ENCODE measurements at places on chromosomes 1 and 21.

- no peak for DNase-seq
Observed at GRCh38 chr21:33238146-33238545, 8.4 kb downstream of the IFNAR2 start.

GRCh38 chr1:224539971-224540370 lies 76.1 kb upstream of the CNIH3 start:
- DNase-seq, result no peak

DNA sequence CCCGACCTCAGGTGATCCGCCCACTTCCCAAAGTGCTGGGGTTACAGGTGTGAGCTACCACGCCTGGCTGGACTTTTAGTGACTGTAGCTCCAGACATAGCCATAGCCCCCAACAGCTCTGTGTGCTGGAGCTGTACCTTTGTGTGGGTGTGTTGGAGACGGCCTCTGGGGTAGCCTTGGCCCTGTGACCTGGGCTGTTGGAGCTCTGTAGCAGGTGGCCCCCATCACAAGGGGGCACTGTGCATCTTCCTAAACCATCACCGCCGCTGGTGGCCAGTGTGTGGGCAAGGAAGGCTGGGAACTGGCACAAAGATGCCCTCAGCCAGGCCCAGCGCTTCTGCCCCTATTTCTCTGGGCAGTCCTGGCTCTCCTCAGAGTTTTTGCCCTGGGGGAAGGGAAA lies 38.4 kb upstream of the FOXO6 start:
- DNase-seq, result no peak

GRCh38 chr1:158022554-158023312 lies 29.3 kb downstream of the KIRREL1 start:
- no peak for DNase-seq

DNA sequence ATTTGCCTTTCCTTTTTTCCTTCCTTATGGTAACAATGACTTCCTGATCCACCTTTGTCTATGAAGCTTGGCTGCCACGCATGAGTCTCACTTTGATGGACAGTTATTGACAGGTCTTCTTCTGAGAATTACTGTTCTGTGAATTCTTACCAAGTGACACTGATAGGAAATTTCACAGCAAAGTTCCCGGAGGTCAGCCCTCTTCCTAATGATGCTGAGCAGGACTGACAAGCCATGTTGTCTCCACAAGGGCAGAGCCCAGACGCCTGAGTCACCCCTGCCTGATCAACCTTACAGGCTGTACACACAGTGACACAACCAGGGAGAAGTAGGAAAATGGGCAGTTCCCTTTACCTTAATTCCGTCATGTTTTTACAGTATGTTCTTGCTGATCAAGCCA lies 44.2 kb downstream of the ZC3H11B start:
- no peak for DNase-seq

GRCh38 chr1:156399355-156400125 lies 30.5 kb downstream of the RHBG start:
- DNase-seq, result no peak

DNA sequence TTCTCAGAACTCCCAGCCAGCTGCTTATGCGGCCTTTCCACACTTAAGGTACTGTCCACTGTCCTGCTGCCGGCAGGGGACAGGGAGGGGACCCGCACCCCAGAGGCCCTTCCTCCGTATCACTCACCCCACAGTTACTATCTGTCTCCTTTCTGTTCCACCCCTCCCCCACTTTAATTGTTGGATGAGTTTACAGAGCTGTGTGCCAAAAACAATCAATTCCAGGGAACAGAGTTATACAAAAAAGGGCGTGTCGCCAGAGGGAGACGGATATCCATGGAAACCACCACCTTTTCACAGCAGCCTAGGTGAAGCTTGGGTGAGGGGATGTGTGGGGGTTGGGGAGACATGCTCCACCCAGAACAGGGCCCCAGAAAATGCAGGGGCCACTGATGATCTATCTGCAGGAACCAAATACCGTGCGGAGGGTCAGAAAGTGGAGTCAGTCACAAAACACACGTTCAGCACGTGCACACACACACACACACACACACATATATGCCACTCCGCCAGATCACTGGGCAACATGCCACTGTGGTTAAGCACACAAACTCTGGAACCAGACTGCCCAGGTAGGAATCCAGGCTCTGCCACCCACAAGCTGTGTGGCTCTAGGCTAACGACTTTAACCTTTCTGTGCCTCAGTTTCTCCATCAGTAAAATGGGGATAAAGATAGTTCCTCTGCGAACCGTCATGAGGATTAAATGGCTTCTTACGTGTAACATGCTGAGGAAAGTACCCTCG lies 30.5 kb downstream of the CASZ1 start:
- peak; percentile 87 for DNase-seq

GRCh38 chr1:109517337-109517736 lies 7.8 kb upstream of the AMIGO1 start:
- DNase-seq, result no peak

Data from NCI-H1105 (cell line).